CD8-positive, alpha-beta memory T cell (primary cell): ENCODE measurements at places on chromosomes 6 and 20.

DNA sequence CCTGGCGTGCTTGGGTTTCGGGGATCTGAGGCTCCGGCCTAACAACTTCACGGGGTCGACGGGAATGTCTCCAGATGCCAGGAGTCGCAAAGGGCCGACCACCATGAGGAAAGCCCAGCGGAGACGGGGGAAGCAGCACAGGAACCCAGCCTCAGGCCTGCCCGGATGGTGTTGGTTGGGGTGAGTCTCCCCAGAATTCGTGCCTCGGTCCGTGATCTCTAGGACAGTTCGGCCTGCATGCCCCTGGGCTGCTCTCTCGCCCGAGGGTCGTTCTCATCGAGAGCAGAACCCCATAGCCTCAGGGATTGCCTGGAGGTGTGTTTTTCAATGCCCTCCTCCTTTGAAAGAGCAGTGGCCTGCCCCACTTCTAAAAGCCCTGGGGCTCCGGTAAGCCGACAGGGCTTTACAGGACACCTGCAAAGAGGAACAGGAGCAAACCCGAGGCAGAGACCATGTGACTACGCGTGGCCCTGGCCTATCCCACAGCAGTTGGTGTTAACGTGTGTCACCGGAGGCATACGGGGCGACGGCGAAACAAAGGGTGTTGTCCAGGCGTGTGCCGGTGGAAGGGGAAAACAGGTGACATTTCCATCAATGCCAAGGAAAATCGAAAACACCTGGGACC is 973.1 kb upstream of the DEFB115 start:
- peak overlapping the region; percentile 60 for H3K4me3 ChIP-seq
- no peak overlapping the region for H3K27ac ChIP-seq
- H3K27me3 ChIP-seq = no peaks in the 10 kb centered on the region
- DNase-seq = peak; percentile 51

GRCh38 chr6:158324136-158324535 is 11.9 kb downstream of the TULP4 start:
- no peaks in the 10 kb centered on the region for H3K4me1 ChIP-seq
- no peak for DNase-seq
- H3K36me3 ChIP-seq = no peaks in the 10 kb centered on the region
- H3K4me3 ChIP-seq = no peak overlapping the region

- no peaks in the 10 kb centered on the region for H3K27me3 ChIP-seq
- no peak for DNase-seq
- no peaks in the 10 kb centered on the region for H3K36me3 ChIP-seq
- no peak overlapping the region for H3K4me3 ChIP-seq
- H3K27ac ChIP-seq = no peak overlapping the region
Observed at GRCh38 chr6:20328266-20328923, 73.3 kb upstream of the E2F3 start.

DNA sequence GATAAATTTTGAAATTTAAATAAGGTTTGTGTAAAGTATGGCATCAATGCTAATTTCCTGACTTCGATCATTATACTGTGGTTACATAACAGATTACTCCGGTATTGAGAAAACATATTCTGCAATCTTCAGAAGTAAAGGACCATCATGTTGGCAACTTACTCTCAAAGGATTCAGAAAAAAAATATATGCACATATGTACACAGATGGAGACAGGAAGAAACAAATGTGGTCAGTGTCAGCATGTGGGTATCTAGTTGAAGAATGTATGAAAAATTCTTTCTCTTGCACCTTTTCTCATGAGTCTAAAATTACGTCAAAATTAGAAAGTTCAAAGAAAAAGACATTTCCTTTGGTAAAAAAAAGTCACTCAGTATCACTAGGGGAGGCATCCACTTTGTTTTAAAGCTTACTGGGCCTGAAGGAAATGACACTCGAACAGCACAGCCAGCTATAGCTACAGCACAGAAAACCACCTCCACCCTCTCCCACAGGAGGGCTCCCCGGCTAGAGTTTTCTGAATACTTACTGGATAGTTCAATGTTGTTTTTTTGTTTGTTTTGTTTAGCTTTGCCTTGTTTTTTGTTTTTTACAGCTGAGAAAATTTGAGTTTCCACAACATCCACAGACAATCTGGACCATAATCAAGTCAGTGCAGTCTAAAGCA is 317.2 kb upstream of the AGPAT4 start:
- no peaks in the 10 kb centered on the region for H3K4me1 ChIP-seq
- no peaks in the 10 kb centered on the region for H3K36me3 ChIP-seq
- no peak for DNase-seq
- no peaks in the 10 kb centered on the region for H3K27me3 ChIP-seq
- no peak overlapping the region for H3K27ac ChIP-seq

- no peaks in the 10 kb centered on the region for H3K4me1 ChIP-seq
- no peaks in the 10 kb centered on the region for H3K36me3 ChIP-seq
- no peak overlapping the region for H3K4me3 ChIP-seq
- H3K27ac ChIP-seq = no peak overlapping the region
- DNase-seq = no peak
Observed at GRCh38 chr6:13491538-13491937, 4.1 kb upstream of the GFOD1 start.

GRCh38 chr6:13116155-13116554 is 212.2 kb downstream of the TBC1D7 start:
- no peak overlapping the region for H3K4me3 ChIP-seq
- H3K27ac ChIP-seq = no peak overlapping the region

DNA sequence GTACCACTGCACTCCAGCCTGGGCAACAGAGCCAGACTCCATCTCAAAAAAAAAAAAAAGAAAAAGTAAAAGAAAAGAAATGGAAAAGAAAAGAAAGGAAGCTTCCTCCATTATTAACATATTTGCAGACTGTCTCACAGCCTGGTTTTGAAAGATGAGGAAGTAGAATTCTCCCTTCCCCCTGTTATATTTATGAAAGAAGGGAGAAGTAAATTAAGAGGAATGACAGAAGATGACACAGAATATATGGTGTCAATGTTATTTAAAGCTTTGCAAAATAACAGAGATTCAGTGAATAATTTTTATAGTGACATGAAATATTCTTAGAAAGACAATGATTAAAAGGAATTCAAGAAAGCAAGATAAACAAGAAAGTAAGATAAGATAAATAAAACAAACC is 83.7 kb upstream of the PRSS16 start:
- H3K4me1 ChIP-seq = no peaks in the 10 kb centered on the region
- H3K4me3 ChIP-seq = no peak overlapping the region
- H3K36me3 ChIP-seq = no peaks in the 10 kb centered on the region
- H3K27me3 ChIP-seq = no peaks in the 10 kb centered on the region

- no peak overlapping the region for H3K4me3 ChIP-seq
- no peak overlapping the region for H3K27ac ChIP-seq
- no peaks in the 10 kb centered on the region for H3K4me1 ChIP-seq
Observed at GRCh38 chr6:166442131-166442685, 59.5 kb upstream of the MPC1 start.

GRCh38 chr6:21335591-21335990 is 258.0 kb upstream of the SOX4 start:
- DNase-seq = no peak
- no peaks in the 10 kb centered on the region for H3K4me1 ChIP-seq
- H3K27ac ChIP-seq = no peak overlapping the region
- H3K36me3 ChIP-seq = no peaks in the 10 kb centered on the region
- no peaks in the 10 kb centered on the region for H3K27me3 ChIP-seq

DNA sequence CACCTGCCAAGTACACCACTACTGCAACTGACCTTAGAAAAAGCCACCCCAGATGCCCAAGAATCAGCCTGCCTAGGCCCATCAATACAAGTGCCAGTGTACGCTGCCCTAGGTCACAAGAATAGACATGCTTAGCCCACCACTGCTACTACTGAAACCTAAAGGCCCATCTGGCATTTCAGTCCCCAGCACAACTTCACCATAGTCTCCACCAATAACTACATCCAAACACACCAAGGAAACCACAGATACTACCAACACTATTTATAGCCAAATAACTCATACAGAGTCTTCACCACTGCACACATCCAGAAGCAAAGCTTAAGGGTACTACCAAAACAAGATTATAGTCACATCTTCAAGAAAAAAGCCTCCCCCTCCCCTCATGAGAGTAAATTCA is 28.2 kb downstream of the TREML4 start:
- no peaks in the 10 kb centered on the region for H3K36me3 ChIP-seq
- no peaks in the 10 kb centered on the region for H3K27me3 ChIP-seq
- no peak for DNase-seq
- H3K4me1 ChIP-seq = no peaks in the 10 kb centered on the region

DNA sequence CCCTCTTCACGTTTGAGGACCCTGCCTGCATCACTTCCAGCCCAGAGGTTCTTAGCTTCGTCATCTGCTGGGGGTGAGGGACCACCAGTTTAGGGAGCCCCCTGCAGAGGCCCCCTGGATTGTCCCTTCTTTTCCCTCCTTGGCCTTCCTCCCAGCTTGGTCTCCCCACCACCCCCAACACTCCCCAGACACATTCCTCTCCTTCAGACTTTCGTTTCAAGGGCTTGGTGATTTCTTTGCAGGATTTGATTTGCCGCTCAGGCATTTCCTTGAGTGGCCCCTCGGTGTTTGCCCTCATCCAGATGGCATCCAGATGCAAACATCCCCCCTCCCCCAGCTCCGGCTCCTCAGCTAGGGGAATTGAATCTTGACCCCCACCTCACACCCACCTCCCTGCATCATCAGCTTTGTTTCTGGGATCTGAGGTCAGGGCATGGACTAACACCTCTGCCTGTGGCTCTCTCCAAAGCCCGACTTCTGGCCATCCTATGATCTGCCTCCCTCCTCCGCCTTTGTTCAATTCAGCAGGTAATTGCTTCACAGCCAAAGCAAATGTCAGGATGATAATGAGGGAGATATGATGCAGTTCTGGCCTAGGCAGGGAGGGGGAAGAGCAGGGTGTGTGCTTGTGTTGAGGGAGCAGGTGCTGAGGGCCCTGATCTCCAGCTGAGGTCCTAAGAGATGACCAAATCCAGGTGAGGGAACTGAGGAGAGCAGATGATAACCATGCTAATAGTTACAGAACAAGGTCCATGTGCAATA is 141.5 kb downstream of the VEGFA start:
- H3K27ac ChIP-seq = peak overlapping the region; percentile 71
- no peaks in the 10 kb centered on the region for H3K36me3 ChIP-seq
- H3K4me1 ChIP-seq = no peaks in the 10 kb centered on the region

GRCh38 chr6:14645841-14646240 is 528.3 kb downstream of the CD83 start:
- DNase-seq = no peak
- H3K27me3 ChIP-seq = no peaks in the 10 kb centered on the region
- no peaks in the 10 kb centered on the region for H3K4me1 ChIP-seq
- no peak overlapping the region for H3K4me3 ChIP-seq
- H3K36me3 ChIP-seq = no peaks in the 10 kb centered on the region

DNA sequence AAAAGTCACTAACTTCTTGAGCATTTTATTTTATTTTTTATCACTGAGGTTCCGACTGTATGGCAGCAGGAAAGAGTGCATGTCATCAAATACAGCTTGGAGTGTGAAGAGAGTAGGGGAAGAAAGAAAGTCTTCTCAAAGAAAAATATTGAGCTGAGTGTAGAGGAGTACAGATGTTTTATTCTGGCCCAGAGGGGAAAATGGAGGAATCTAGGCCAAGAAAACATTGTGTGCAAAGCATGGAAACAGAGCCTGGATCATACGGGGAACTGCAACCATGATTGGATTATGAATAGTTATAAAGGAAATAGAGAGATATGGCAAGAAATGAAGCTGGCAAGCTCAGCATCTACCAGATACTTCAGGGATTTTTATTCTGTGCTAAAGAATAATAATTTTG is 104.2 kb upstream of the SCGN start:
- no peak overlapping the region for H3K27ac ChIP-seq
- H3K27me3 ChIP-seq = no peaks in the 10 kb centered on the region
- no peak for DNase-seq
- H3K36me3 ChIP-seq = no peaks in the 10 kb centered on the region
- H3K4me1 ChIP-seq = no peaks in the 10 kb centered on the region
- H3K4me3 ChIP-seq = no peak overlapping the region

GRCh38 chr20:26354511-26354910 is 657.9 kb upstream of the ZNF337 start:
- H3K36me3 ChIP-seq = no peaks in the 10 kb centered on the region
- peaks cover 4% of the 10 kb centered on the region for H3K4me1 ChIP-seq
- H3K4me3 ChIP-seq = no peak overlapping the region
- DNase-seq = no peak

GRCh38 chr6:46964716-46965519 is 43.2 kb upstream of the ADGRF5 start:
- no peak for DNase-seq
- H3K36me3 ChIP-seq = no peaks in the 10 kb centered on the region
- H3K4me3 ChIP-seq = no peak overlapping the region
- no peaks in the 10 kb centered on the region for H3K4me1 ChIP-seq

GRCh38 chr6:118789419-118789818 is 104.5 kb upstream of the ASF1A start:
- no peak overlapping the region for H3K27ac ChIP-seq
- H3K36me3 ChIP-seq = no peaks in the 10 kb centered on the region
- no peak for DNase-seq

- H3K36me3 ChIP-seq = no peaks in the 10 kb centered on the region
- no peak overlapping the region for H3K4me3 ChIP-seq
- no peaks in the 10 kb centered on the region for H3K4me1 ChIP-seq
- no peaks in the 10 kb centered on the region for H3K27me3 ChIP-seq
- H3K27ac ChIP-seq = no peak overlapping the region
Observed at GRCh38 chr6:136703331-136703865, 88.9 kb downstream of the MAP3K5 start.

DNA sequence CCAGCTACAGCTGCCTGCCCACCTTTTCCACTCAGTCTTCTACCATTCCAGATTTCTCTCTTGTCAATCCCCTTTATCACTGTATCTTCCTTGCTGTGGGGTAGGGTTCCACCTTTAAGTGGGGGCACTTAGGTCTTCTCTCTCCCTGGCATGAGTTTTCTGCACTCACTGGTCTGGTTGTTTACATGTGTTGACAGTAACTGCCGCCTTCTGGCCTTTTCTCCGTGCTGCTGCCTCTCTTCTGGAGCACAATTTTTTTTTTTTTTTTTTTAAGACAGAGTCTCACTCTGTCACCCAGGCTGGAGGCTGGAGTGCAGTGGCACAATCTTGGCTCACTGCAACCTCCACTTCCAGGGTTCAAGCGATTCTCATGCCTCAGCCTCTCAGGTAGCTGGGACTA is 12.0 kb downstream of the RNF114 start:
- no peak for DNase-seq
- no peak overlapping the region for H3K27ac ChIP-seq
- H3K27me3 ChIP-seq = no peaks in the 10 kb centered on the region
- peaks cover 64% of the 10 kb centered on the region for H3K36me3 ChIP-seq

GRCh38 chr20:36784900-36785299 is 11.3 kb upstream of the DSN1 start:
- no peaks in the 10 kb centered on the region for H3K36me3 ChIP-seq
- no peaks in the 10 kb centered on the region for H3K27me3 ChIP-seq
- H3K4me1 ChIP-seq = no peaks in the 10 kb centered on the region
- no peak for DNase-seq
- no peak overlapping the region for H3K4me3 ChIP-seq

GRCh38 chr20:38383147-38383546 is 36.9 kb downstream of the LBP start:
- DNase-seq = no peak
- H3K4me1 ChIP-seq = no peaks in the 10 kb centered on the region
- H3K27ac ChIP-seq = no peak overlapping the region
- no peaks in the 10 kb centered on the region for H3K36me3 ChIP-seq
